Stimulated activated CD4-positive, alpha-beta T cell treated with anti-CD3 and anti-CD28 coated beads, Interleukin-12 subunit alpha, Interleukin-12 subunit beta, amount 100 ng/mL, for 4 hours (primary cell): ENCODE measurements at places on chromosomes 6 and 20.
A peak's percentile ranks its signal among the peaks of the same experiment; 100 is the strongest.

- peak; percentile 38 for DNase-seq
Observed at GRCh38 chr6:138454981-138455706, 44.1 kb downstream of the NHSL1 start.

DNA sequence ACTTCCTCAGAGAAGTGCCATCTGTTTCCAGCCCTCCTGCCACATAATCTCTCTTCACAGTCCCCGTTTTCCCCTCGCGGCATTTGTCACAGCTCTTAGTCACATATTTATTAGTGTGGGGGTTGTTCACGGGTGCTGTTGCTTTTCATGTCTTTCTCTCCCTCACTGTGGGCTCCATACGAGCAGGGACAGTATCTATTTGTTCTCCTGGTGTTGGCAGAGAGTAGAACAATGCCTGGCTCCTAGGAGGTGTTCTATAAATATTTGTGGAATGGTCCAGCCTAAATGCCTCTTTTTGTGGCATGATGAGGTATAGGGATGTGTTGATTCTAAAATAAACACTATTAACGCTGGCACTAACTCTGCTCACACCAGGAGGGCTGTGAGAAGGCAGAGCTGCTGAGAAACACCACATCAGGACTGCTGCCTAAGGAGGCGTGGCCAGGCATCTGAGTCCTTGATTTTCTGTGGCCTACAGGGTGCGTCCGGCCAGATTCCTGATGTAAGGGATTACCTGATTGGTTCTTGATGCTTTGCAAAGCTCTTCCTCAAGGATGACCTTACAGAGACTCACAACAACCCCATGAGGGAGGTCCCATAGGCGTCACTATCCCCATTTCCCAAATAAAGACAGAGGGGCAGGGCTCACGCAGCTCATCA is 219.8 kb upstream of the ARID1B start:
- DNase-seq = no peak

- DNase-seq = no peak
Observed at GRCh38 chr6:139436200-139436956, 61.9 kb upstream of the CITED2 start.

GRCh38 chr6:83462524-83462923 is 31.7 kb upstream of the ME1 start:
- DNase-seq = no peak

GRCh38 chr6:154951345-154952200 is 43.5 kb upstream of the TIAM2 start:
- no peak for DNase-seq

GRCh38 chr6:155219299-155219698 is 44.5 kb upstream of the CLDN20 start:
- DNase-seq = no peak

- no peak for DNase-seq
Observed at GRCh38 chr6:170106906-170107525, 183.9 kb downstream of the DLL1 start.

- no peak for DNase-seq
Observed at GRCh38 chr20:55540013-55540412, 465.3 kb downstream of the CBLN4 start.

DNA sequence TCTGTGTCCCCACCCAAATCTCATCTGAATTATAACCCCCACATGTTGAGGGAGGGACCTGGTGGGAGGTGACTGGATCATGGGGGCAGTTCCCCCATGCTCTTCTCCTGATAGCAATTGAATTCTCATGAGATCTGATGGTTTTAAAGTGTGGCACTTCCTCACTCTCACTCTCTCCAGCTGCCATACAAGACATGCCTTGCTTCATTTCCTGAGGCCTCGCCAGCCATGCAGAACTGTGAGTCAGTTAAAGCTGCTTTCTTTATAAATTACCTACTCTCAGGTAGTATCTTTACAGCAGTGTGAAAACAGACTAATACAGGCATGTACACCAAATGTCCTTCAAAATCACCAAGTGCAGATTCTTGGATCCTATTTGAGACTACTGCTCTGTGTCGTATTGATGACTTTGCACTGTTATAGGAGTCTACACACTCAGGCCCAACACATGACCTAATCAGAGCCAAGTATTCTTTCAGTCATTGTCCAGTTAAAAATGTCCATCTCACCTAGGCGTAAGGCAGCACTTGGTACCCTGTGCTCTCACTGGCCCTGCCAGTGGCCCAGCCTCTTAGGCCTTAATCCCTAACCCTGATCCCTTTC is 52.8 kb upstream of the UST start:
- no peak for DNase-seq

GRCh38 chr6:159646116-159646515 is 46.9 kb downstream of the SOD2 start:
- no peak for DNase-seq

DNA sequence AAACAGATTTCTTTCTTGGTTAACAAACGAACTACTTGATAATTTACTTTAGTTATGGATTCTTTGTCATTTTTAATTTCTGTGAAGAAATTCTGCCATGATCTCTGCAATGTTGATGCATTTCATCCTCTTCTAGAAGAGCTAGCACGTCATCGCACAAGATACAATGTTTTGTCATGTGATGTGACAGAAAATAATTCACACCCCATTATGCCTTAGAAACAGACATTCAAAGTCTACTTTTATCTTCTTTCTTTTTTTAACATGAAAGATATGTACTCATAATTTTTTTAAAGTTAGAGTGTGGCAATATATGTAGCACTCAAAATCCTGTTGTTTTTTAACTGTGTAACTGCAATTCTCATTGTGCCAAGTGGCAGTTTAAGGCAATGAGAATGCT is 39.6 kb upstream of the NELFCD start:
- no peak for DNase-seq

DNA sequence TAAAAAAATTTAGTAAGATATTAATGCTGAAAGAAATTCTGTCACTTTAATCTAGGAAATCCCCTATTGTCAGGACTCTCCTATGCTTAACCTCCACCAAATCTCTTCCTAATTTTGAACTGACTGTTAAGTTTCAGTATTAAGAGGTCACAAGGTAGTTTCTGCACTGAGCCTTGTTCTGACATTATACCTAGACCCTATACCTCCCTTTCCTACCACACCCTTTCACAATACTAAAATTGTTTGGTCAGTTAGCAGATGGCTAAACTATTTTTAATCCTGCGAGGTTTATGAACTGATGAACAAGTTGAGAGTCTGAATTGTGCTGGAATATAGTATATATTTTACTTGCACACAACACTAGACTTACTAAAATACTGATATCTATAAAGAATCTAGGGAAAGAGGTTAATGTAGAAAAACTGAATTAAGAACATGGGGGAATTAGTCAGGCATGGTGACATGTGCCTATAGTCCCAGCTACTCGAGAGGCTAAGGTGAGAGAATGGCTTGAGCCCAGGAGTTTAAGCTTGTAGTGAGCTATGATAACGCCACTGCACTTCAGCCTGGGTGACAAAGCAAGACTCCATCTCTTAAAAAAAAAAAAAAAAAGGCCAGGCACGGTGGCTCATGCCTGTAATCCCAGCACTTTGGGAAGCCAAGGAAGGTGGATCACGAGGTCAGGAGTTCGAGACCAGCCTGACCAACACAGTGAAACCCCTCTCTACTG is 51.5 kb downstream of the HBS1L start:
- no peak for DNase-seq

DNA sequence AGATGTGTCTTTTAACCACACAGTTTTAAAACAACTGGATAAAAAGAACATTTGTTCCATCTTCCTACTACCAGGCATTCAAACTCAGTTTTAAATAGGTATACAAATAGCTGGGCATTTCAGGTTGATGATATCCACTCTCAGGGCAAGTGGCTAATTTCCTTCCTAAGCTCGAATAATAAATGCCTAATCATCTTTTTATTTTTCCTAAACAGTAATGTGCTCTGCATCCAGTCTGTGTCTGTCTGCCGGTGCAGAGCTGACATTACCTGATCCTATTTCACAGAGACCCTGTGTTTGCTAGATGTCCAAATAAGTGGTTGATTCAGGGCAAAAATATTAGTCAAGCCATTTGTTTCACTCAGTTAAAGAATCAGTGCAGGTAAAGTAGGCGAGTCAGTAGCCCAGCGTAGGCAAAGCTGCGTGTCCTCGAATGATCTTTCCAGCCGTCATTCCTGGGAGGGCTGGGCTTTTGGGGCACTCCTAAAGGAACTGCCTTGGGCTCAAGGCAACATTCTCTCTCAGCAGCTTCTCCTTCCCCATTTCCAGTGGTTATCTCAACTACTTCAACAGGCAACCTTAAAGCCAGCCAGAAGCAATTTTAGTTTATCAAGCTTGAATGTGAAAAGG is 74.2 kb upstream of the BMP2 start:
- DNase-seq = no peak

DNA sequence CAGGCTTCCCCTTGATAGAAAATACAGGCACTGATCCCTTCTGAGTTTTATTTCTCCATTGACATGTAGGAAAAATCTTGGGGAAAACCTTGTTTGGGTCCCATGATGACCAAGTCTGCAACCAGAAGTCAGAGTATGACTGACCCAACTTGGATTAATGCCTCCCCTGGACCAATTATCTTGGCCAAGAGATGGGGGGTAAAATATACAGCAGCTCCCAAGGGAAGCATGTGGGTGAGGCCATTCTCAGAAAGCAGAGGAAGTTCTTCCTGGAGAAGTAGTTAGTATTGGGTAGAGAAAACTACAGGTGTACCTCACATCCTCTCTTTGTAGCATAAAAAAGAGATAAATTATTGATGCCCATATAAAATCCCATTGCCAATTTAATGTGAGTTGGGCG is 285.2 kb upstream of the PLCB4 start:
- no peak for DNase-seq

DNA sequence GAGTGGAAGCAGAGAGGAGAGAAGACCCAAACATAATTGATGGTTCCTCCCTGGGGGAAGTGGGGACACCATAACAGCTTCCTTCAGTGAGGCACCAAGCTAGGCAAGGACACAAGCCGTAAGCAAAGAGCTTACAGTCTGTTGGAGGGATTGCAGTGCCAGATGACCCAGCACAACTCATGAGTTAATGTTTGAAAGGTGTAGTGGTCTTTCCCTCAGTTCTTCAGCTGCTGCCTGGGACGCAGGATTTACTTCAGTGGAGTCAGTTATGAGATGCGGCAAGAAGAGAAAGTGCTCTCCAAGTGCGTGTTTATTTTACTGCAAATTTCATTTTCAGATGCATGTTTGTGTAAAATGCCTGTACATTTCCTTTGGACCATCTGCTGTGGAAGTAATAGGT is 38.7 kb upstream of the SLC17A4 start:
- DNase-seq = no peak

- DNase-seq = no peak
Observed at GRCh38 chr20:63026582-63027165, 19.9 kb upstream of the BHLHE23 start.

DNA sequence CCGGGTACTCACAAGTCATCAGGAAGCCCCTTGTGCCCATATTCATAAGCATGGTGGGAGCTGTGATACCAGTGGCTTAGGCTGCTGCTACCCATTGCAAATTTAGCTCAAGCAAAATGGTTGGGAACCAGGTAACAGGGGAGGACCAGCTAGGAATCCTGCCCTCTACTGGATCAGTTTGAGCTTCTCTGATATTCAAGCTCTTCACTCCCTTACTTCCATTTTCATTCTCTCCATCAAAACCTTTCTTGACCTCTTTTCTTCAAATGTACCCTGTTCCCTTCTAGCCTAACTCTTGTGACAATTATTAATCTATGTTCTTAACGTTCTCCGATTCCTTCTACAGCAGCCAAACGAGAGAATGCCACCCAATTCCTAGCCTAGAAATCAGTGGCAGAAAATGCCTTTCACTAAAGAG is 9.7 kb downstream of the NOL7 start:
- DNase-seq = no peak

- no peak for DNase-seq
Observed at GRCh38 chr20:18678549-18679419, 90.9 kb downstream of the DTD1 start.

GRCh38 chr6:144353871-144354314 is 68.8 kb downstream of the UTRN start:
- no peak for DNase-seq

GRCh38 chr20:38211200-38212097 is 46.4 kb upstream of the TGM2 start:
- DNase-seq = no peak

DNA sequence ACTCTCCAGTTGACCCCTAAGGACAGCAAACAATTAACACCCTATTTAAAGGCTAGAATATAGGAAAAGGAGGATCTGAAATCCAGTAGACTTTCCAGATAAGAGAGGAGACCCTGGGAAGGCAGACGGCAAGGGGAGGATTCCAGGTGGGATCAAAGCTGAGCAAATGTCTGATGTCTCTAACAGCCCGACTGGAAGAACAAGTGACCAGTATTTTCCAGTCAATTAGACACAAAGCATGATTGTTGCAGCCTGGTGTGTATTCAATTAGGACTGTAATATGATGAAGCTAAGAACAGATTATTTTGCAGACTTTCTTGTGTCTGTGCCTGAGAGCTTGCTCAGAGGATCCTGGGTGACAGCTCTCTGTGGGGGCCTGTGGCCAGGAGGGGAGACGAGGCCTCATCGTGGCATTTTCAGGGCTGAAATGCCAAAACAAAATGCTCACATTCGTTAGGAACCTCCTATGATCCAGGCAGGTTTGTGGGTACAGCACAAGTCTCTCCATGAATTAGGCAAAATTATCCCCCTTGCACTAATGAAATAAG is 471.8 kb upstream of the AGPAT4 start:
- no peak for DNase-seq

DNA sequence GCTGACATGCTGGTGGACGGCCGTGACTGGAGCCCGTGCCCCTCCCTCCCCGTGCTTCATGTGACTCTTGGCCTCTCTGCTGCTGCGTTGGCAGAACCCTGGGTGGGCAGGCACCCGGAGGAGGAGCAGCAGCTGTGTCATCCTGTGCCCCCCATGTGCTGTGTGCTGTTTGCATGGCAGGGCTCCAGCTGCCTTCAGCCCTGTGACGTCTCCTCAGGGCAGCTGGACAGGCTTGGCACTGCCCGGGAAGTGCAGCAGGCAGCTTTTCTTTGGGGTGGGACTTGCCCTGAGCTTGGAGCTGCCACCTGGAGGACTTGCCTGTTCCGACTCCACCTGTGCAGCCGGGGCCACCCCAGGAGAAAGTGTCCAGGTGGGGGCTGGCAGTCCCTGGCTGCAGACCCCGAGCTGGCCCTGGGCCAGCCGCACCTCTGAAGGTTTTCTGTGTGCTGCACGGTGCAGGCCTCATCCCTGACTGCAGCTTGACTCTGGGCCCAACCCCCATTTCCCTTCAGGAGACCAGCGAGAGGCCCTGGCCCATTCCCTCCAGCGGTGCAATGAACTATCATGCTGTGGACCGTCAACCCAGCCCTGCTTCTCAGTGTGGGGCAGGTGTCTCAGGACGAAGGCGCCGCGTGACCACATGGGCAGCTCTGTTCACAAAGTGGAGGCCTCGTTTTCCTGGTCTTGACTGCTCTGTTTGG is 8.1 kb downstream of the NPBWR2 start:
- DNase-seq = no peak

GRCh38 chr20:44543358-44543757 is 21.5 kb upstream of the SERINC3 start:
- DNase-seq = no peak
